ENCODE measurements at places on chromosomes 3 and 15.

- DNase-seq: no peak
Observed at GRCh38 chr3:25580534-25580933, 84.2 kb downstream of the TOP2B start.

GRCh38 chr3:122314228-122314876 is 10.7 kb upstream of the CSTA start:
- DNase-seq: no peak

GRCh38 chr3:123755501-123755900 is 128.6 kb downstream of the MYLK start:
- DNase-seq: no peak

DNA sequence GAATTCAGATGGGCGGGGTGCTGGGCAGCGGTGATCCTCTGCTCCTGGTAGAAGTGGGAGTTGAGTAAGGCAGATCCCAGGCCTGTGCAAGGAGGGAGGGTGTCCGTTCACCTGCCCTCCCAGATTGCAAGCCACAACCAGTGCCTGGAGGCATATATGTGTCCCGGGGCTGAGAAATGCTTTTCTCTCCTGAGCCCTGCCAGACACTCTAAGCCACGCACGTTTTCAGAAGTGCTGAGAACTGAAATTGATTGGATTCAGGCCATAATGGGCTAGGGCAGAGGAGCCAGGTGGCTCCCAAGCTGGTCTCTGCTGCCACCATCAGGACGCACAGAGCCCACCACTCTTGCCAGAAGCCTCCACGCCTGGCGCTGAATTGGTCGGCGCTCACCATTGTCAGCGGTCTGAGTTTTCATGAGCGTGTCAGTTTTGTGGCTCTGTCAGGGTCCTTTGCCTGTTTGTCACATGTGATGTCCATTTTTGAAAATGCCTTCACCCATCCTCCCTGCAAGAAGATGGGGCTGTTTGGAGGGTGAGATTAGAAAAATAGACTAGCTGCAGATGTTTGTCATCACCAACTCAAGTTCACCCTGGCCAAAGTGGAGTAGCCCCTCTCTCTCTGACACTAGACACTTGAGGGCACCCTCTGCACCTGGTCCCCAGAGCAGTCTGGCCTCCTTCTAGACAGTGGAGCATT is 15.4 kb upstream of the BFSP2 start:
- DNase-seq: no peak

- no peak for DNase-seq
Observed at GRCh38 chr15:59543721-59544547, 67.6 kb upstream of the GCNT3 start.

Data from activated CD4-positive, alpha-beta T cell treated with anti-CD3 and anti-CD28 coated beads, Interleukin-2, amount 50 U/mL, for 1 hour (primary cell).